NCI-H460 (cell line): ENCODE measurements at places on chromosomes 12 and 14. TPM values are rescaled to one million over a fixed set of nuclear protein-coding genes. Genes with fewer than 3 reads are reported as not detected.
A peak's percentile ranks its signal among the peaks of the same experiment; 100 is the strongest.

GRCh38 chr14:105120056-105120455 lies 48.5 kb downstream of the JAG2 start:
- DNase-seq, result no peak

- no peak for DNase-seq
These were observed 18.2 kb upstream of the CERS5 start for GRCh38 chr12:50185301-50185895.

DNA sequence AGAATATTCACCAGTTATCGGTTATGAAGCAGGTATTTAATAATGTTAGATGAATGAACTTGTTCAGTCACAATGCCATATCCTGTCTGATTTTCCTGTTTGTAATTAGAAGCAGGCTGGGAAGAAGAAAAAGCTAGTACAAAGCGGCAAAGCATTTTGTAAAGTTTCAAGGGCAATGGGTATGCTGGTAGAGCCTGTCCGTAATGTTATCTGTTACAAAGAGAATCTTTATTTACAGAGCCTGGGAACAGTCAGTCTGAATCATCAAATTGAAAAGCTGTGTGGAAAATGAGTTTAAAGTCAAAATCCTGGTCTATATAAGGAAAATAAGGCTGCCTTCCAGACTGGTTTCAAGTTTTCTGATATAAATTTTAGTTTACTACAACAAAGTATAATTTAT lies 40.5 kb downstream of the PARP11 start:
- no peak for DNase-seq

DNA sequence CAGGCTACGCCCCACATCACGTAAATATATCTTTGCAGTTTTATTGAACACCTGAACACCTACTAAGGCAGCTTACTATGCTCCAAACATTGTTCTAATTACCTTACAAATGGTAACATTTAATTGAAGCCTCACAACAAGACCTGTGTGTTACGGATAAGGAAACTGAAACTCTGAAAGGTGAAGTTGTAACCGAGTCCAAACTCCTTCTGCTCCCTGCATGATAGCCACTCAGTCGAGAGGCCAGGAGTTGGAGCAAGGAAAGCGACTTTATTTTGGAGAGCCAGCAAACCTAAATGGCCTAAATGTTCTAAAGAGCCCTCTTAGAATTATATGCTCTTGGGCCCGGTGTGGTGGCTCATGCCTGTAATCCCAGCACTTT lies 12.6 kb upstream of the TRPV4 start:
- no peak for DNase-seq

DNA sequence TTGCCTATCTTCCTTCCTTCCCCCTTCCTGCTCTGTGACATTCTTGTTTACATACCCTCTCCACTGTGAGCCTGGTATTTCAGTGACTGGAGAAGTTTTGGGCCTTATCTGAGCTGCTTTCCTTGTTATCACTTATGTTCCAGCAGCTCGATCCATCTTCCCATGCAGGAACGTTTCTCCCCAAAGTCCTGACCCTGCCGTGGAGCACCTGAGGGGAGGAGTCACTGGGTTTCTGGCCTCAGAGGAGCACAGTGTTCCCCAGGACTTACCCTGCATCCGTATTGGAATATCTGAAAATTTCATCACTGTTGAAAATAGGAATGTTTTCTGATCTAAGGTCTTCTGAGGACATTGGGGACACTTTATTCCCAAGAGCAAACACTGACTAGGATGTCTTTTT lies 141.8 kb downstream of the CACNA1C start:
- DNase-seq, result no peak

DNA sequence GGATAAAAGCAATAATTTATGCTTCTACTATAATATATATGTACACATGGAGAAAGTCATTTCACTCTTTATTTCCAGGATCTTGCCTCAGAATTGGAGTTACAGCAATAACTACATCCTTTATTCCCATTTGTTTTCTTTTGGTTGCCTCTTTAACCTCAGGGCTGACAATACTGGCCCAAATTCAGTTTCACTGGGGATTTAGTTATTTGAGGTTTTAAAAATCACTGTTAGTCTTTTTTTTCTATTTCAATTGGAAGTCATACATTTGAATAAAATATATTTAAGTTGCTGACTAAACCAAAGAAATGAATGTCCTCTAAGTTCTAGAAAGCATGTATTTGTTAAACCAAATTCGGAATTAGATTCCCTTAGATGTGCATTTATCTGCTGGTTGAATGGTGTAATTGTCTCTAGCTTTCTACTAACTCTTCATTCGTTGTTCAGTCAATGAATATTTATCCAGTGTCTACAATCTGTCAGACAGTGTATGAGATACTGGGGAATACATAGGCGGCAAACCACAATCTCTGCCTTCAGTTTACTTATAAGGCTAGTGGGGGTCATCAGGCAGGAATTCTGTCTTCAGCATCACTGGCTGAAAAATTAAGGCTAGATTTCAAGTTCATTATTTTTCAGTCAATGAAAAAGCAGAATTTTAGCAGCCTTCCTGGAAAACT lies 190.8 kb upstream of the ARHGAP5 start:
- DNase-seq, result no peak

- DNase-seq, result no peak
These were observed 417.6 kb downstream of the PDZRN4 start for GRCh38 chr12:41605545-41606305.

GRCh38 chr12:6549684-6550151 lies 6.1 kb downstream of the IFFO1 start:
- DNase-seq, result no peak

DNA sequence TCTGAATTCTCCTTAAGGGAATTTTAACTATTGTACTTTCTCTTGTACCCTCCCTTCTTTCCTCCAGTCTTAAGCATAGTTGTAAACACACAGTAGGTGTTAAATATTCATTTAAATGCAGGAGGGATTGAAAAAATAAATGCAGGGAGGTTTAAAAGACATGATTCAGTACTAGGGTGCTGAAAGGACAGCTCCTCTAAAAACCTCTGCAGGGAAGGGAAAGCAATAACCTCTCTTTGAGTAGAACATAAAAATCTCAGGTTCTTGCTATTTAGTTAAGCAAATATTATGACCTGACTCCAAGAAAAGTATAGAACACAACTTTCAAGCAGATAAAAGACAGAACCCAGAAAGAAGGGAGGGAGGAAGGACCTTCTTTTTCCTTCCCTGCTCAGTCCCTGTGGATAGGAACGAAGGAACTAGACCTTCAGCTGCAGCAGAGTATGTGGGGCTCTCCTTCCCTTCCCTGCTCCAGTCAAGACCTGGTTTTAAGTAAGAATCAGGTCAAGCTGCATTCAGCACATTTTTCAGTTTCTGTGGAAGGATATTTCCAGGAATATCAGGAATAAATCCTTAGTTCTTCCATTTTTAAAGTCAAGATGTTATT lies 4.7 kb downstream of the MAP3K9 start:
- DNase-seq, result no peak

DNA sequence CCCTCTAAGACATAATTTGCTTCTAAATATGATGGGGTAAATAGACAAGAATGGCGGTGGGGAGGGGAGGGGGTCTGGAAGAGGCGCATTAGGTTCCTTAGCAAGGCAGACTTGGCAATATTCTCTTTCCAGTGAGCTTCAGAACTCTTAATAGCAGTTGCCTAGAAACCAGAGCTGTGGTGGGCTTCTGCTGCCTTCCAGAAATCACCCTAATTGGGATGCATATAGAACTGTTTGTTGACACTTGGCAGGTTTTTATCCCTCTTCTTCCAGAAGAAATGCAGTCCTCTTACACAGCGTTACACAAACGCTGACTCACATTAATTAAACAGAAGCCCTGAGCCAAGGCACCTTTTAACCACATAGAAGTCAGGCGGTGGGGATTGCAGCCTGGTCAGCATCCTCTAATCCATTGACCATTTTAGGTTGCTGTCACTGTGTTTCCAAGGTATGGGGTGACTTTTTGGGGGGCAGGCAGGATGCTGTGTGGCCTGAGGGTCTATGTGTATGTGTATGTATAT lies 114.1 kb downstream of the CCDC60 start:
- DNase-seq, result no peak

DNA sequence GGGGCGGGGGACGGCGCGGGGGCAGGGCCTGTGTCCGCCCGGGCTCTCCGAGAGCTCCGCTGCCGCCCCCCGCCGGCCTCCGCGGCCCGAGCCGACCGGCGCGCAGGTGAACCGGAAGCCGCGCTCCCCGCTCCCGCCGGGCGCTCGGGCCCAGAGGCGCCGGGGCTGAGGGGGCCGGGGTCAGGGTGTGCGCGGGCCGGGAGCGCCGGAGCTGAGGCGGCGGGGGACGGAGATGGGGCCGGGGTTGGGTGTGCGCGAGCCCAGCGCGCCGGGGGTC lies 431 bp downstream of the HIP1R start:
- no peak for DNase-seq

- no peak for DNase-seq
These were observed 7.1 kb downstream of the LTBP2 start for GRCh38 chr14:74604911-74605310.

DNA sequence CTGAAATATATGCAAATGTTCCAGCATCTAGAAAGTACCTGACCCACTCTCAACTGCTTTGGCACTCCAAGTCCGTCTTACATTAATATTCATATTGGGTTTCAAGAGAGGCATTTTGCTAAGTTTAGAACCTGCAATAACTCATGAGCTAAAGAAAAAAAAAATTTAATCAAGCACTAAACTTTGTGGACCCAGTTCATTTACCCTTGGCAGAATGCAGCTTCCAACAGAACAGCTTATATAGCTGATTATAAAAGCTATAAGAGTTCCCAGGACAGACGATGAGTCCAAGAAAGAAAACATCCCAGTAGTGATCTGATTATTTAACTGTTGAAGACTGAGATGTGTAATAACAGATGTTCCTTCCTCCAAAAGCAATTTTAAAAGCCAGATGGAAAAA lies 592.0 kb downstream of the KCNH5 start:
- no peak for DNase-seq

DNA sequence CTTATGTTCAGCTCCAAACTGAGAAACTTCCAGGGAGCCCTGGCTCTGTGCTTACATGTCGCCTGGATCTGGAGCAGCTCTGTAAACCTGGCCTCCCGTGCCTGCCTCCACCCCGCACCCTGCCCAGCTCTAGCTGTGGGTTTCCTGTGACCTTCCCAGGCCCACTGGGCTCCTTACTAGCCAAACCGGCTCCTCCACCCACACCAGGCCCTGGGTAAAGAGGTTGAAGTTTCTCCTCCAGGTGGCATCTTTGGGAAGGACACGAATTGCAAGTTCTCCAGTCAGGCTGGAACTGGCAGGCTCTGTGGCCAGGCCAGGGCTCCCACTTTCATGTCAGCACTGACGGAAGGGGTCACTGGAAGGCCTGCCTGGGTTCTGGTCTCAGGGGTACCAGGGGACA lies 60.9 kb upstream of the ZFP36L1 start:
- no peak for DNase-seq

GRCh38 chr12:9792185-9792900 lies 31.6 kb upstream of the CD69 start:
- no peak for DNase-seq

GRCh38 chr12:24356240-24356804 lies 406.9 kb upstream of the SOX5 start:
- DNase-seq, result no peak

GRCh38 chr14:100609331-100609870 lies 22.2 kb upstream of the BEGAIN start:
- no peak for DNase-seq

- DNase-seq, result no peak
These were observed 82.0 kb downstream of the BTG1 start for GRCh38 chr12:92063641-92064040.

DNA sequence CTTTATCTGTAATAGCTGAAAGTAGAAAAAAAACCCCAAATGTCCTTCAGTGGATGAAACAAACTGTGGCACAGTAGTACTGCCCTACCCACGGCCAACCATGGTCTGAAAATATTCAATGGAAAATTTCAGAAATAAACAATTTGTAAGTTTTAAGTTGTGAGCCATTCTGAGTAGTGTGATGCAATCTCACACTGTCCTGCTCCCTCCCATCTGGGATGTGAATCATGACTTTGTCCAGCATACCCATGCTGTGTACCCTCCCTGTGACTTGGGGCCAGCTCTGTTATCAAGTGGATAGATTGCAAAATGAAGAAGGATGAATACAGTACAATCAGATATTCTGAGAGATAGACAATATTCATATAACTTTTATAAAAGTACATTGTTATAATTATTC lies 106.2 kb downstream of the SMOC1 start:
- DNase-seq, result peak; percentile 60

DNA sequence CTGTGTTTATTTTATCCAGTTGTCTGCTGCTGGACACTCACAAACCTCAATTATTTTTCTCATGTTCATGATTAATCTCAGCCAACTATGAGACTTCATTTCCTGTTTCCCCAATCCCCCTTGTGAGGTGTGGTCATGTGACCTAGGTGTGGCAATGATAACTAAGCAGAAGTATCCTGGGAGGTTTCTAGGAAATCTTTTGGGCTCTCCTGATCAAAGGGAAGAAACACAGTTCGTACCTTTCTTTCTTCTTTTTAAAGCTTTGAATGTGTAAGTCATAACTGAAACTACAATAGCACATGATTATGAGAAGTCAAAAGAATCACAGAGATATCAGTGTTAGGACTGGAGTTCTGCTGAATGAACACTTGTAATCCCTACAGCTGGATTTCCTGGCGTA lies 34.4 kb upstream of the MANSC4 start:
- no peak for DNase-seq

CLEC2A gene
- total RNA-seq, result not detected in 2 replicates

FBXO33 gene
- total RNA-seq, result 12.6 and 14.0 TPM in 2 replicates

TPPP2 gene
- not detected in 2 replicates for total RNA-seq

ADCY6 gene
- 8.0 and 8.8 TPM in 2 replicates for total RNA-seq

TBK1 gene
- 61.1 and 65.1 TPM in 2 replicates for total RNA-seq

KRT77 gene
- not detected in 2 replicates for total RNA-seq

SERPINA10 gene
- not detected in 2 replicates for total RNA-seq

SYNDIG1L gene
- not detected in 2 replicates for total RNA-seq

CACNA1C gene
- total RNA-seq, result 0.20 and 0.37 TPM in 2 replicates

PSMA6 gene
- 368 and 369 TPM in 2 replicates for total RNA-seq

RNASE7 gene
- not detected in 2 replicates for total RNA-seq
